Bronchial epithelial cell (primary cell): ENCODE measurements at places on chromosomes 6 and 20. TPM values are rescaled to one million over a fixed set of nuclear protein-coding genes. Genes with fewer than 3 reads are reported as not detected.

DNA sequence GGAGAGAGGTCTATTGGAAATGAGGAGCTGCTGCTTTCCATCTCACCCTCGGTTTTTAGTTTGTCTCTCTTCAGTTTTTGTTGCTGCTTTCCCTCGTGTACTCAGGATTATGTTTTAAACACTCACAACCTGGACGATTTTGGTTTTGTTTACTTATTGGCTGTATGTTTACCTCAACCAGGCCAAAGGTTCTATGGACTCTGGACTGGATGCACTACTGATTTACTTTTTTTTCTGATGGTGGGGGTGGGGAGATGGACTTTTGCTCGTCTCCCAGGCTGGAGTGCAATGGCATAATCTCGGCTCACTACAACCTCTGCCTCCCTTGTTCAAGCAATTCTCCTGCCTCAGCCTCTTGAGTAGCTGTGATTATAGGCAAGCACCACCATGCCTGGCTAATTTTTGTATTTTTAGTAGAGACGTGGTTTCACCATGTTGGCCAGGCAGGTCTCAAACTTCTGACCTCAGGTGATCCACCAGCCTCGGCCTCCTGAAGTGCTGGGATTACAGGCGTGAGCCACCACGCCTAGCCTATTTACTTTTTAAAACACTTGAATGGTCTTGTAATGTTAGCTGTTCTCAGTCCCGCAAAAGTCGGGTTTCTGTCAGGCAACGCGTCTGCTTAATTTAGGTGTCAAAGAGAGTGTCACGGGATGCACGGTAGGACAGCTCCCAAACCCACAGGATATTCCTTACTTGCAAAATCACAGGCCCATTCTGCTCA, 148.2 kb upstream of the RIPOR2 start:
- no peak for DNase-seq

GRCh38 chr6:129490521-129491255, 219.3 kb downstream of the ARHGAP18 start:
- peak; percentile 98 for DNase-seq

The LRRC1 gene
- 19.7 and 22.9 TPM in 2 replicates for total RNA-seq

The FOXC1 gene
- 3.5 and 3.7 TPM in 2 replicates for total RNA-seq

The SLA2 gene
- total RNA-seq: not detected in 2 replicates

The DPPA5 gene
- not detected in 2 replicates for total RNA-seq

The LPIN3 gene
- 3.9 and 10.0 TPM in 2 replicates for total RNA-seq

DNA sequence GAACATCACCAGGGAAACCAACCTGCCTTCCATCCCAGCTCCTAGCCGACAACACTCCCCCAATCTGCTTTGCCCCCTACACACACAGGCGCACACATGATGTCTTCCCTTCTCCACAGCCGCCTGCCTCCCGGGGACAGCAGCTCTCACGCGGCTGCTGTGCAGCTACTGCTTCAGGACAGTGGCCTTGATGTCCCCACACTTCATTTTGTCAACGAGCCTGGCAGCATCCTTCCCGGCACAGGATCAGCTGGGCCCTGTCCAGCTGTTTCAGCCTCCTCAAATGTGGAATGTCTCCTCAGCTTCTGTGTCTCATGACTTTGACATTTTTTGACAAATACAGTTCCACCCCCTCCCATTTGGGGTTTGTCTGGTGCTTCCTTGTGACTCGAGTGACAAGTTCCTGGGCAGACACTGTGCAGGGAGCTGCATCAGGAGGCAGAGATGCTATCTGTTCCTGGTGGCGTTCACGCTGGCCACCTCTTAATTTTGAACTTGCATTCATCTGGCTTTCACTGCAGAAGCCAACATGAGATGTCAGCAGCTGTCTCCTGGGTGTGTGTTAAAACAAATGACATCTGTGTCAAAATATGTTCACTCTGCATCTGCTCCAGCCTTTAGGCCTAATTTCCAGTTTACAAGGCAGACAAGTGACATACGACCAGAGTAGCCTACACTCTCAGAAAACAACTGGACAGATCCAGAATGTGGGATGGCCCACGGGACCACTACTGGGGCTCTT, 57.2 kb downstream of the GINS1 start:
- no peak for DNase-seq

The TAF11 gene
- 26.0 and 30.5 TPM in 2 replicates for total RNA-seq

DNA sequence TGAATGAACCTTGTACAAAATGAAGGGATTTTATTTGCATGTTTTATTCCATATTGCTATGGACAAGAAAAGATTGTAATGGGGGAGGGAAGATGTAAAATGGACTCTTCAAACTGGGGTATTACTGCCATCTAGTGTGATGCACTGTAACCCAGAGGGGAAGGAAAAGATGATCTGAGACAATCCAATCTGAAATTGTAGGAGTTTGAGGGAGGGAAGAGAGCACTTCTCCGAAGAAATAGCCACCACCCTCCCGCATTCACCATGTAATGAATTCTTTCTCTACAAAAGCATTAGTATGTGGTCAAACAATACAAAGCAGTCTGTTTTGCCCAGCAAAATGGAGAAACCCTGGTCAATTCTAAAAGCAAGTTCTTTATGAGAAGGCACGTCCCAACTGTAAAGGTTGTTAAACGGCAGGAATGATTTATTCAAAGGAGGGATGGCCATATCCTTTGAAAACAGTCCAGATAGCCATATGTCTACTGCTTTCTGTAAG, 679.5 kb upstream of the NRSN1 start:
- peak; percentile 57 for DNase-seq

- peak; percentile 64 for DNase-seq
These were observed 8.9 kb upstream of the ERVFRD-1 start for GRCh38 chr6:11120271-11121005.

The TENT5A gene
- total RNA-seq: 9.2 and 15.0 TPM in 2 replicates

GRCh38 chr6:946546-946945, 253.6 kb upstream of the EXOC2 start:
- no peak for DNase-seq

The LTB gene
- total RNA-seq: not detected in 2 replicates

- no peak for DNase-seq
These were observed 481 bp downstream of the SERPINB6 start for GRCh38 chr6:2970753-2971419.

GRCh38 chr6:71474942-71475341, 186.3 kb downstream of the OGFRL1 start:
- no peak for DNase-seq

GRCh38 chr6:56255349-56255748, 8.0 kb upstream of the COL21A1 start:
- DNase-seq: no peak

DNA sequence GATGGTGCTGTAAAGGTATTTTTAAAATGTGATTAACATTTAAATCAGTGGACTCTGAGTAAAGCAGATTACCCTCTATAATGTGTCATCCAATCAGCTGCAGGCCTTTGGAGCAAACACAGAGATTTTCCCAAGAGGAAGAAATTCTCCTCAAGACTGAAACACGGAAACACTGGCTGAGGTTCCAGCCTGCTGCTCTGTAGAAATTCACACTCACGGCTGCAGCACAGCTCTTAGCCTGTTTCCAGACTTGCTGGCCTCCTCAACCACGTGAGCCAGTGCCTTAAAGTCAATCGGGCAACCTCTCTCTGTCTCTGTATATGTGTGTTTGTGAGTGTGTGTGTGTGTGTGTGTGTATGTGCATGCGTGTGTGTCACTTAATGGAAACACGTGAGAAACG, 41.1 kb downstream of the PDE10A start:
- no peak for DNase-seq

The GGTLC1 gene
- total RNA-seq: not detected in 2 replicates

The MAP7 gene
- 30.8 and 50.4 TPM in 2 replicates for total RNA-seq

DNA sequence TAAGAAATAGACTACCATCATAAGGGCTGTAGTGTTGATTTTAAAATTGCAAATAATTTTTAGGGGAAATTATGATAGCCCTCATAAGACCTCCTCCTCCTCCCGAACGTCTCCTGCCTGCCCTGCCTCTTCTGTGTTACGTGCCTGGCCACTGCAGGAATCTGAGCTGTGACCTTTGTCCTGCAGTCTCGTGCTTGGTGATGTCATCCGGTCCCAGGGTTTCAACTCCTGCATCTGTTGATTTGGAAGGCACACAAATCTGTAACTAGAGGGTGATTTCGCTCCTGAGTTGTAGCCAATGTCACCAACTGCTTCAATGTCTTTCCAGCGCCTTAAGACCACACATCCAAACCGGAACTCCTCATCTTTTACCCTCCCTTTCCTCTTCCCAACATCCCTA, 163.2 kb downstream of the AIG1 start:
- DNase-seq: no peak

DNA sequence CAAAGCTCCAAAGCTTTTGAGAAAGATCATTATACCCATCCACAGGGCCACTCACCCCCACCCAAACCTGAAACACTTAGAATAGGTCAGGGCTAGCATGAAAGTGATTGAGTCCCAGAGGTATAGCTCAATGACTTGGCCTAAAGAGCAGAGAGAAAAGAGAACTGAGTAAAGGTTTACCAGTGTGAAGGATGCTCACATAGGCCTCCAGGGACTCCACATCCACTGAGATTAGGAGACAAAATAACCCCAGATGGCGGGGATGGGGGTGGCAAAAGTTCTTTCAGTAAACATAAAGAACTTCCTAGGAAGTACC, 12.2 kb downstream of the SAYSD1 start:
- no peak for DNase-seq

The TP53TG5 gene
- 0.13 TPM in 1 of 2 replicates, not detected in the other for total RNA-seq

DNA sequence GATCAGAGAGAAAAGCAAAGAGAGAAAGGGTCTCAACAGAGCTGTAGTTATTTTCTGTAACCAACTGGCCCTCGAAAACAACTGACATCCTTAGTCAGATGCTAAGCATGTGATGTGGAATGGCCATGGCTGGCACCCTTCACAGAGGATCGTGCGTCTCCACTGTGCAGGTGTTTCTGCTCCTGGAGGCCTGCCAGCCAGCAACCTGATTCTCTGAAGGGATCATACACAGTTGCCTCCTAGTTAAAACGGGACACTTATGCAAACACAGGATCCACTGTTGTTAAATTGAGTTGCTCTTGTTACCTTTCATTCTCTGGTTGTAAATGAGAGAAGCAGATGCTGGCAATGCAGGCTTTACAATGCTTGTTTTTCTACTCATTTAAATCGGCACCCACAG, 148.5 kb downstream of the HDGFL1 start:
- no peak for DNase-seq

GRCh38 chr20:57330998-57331397, 1.4 kb downstream of the SPO11 start:
- DNase-seq: no peak

The NQO2 gene
- total RNA-seq: 20.5 and 39.4 TPM in 2 replicates
